T-helper 17 cell (primary cell): ENCODE measurements at places on chromosomes 4 and X.

- DNase-seq, result no peak
Observed at GRCh38 chr4:13920901-13921300, 293.4 kb upstream of the BOD1L1 start.

DNA sequence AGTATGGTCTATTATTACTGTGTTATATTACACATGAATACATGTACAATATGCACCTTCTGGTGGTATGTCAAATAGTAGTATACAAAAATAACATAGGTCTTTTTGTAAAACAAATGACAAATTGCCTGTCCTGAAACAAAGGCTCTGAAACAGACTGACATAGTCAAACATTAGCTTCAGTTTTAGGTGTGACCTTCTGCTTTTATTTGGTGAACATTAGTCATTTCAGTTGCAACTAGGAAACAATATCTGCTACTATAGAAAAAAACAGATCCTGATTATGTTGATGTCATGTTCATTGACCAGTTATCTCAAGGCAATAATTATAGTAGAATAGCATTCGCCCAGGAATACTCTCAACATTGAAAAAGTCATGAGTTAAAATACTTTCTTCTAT is 123.0 kb downstream of the CHRNA9 start:
- no peak for DNase-seq

DNA sequence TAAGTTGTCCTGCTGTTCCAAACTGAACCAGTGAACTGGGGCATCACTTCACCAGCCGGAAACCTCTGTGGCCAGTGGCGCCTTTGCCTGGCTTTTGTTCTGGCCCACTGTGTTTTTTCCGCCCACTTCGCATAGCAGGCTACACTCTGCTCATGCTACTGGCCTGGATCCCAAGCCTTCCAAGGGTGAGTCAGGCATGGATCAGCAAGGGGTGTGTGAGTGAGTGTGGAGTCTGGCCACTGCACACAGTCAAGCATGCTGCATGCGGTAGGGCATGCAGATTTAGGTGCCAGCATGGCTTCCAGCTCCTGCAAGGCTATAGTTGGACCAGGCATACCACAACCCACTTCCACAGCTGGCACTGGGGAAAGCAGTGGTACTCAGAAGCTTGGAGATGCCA is 1967.9 kb downstream of the C4orf33 start:
- no peak for DNase-seq

- no peak for DNase-seq
Observed at GRCh38 chr4:94944726-94945125, 187.0 kb downstream of the BMPR1B start.

DNA sequence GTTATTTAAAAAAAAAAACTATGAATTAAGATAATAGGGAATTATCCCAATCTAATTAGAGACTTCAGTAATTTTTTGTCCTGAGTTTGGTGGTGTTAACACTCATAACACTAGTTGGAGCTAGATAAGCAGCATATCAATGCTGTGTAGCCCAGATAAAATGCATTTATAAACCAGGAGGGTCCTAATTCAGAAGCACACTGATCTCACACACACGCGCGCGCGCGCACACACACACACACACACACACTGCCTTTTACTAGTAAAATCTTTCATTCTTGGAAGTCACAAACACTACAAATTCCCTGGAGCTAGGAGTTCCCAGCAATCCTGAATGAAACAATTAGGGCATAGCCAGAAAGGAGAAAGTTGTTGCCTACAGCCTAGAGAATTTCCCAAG is 3.2 kb downstream of the UNC5C start:
- DNase-seq, result no peak

DNA sequence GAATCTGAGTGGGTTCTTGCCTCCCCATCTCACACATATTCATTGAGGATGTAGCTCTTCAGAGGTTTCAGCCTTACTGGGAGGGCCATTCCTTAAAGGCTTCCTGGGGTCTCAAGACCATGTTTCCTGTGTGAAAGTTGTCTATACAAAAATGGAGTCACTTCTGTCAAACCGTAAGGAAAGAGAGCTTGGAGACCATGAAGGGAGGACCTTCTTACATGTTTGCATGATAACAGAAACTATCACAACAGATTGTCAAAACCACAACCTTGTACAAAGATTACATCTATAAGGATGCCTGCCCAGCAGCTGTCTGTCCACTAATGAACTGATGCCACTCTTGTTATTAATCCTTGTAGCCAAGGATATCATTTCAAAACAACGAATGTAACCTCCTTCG is 139.3 kb downstream of the PDE5A start:
- DNase-seq, result no peak

GRCh38 chr4:83258461-83258860 is 26.1 kb downstream of the COQ2 start:
- DNase-seq, result no peak

DNA sequence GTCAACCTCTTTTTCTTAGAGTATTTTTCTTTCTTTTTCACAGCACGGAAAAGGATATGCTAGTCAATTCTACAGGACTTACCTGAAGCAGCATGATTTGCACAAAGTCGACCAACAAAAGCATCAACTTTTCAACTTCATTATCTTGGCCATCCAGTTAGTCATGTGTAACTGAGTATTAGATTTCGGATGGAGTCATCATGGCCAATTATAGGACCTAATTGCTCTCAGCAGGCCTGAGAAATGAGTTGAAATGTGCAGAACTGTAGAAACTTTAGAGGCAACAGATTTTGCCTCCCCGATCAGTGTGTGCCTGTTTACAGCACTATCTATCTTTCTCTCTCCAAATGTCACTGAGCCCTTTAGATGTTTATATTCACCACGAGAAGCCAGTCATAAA is 41.0 kb downstream of the PCDH10 start:
- no peak for DNase-seq

DNA sequence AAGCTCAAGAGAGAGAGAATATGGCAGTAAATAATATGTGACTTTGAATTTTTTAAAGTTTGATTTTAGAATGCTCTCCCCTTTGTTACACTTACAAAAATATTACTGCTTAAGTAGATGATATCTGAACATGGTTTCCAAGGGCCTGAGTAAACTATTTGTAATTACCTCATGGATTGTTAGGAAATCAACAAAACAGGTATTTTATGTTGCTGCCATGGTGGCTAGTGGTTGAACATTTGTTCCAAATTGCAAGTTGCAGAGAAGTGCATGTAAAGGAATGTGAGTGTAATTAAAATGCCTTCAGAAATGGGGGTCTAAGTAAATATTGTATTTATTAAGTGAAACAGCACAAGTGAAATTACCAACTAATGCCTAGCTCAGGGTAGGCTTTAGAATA is 27.6 kb downstream of the SEPTIN11 start:
- DNase-seq, result no peak

DNA sequence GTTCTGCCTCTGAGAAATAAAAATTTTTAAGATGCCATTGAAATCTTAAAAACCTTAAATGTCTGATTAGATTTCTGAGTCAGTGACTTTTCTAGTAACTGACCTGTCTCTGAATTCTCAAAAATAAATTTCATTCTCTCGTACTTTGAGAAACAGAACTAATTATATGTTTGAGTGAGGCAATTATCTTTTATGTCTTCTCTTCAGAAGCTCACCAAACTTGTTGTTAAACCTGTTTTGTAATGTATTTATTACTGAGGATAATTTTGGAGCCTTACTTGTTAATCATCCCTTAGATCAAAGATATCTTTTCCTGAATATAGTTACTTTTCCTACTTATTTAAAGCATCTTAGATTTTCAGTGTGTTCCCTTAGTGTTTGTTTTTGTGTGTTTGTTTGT is 64.5 kb upstream of the MMAA start:
- no peak for DNase-seq

DNA sequence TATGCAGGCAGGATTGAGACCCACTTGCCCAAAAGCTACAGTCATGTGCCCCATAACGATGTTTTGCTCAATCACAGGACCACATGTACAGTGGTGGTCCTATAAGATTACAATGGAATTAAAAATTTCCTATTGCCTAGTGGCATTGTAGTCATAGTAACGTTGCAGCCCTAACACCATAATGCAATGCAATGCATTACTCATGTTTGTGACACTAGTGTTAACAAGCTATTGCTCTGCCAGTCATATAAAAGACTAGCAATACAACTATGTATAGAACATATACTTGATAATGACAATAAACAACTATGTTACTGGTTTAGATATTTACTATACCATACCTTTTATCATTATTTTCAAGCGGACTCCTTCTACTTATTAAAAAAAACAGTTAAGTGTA is 50.6 kb downstream of the VGLL1 start:
- DNase-seq, result no peak

DNA sequence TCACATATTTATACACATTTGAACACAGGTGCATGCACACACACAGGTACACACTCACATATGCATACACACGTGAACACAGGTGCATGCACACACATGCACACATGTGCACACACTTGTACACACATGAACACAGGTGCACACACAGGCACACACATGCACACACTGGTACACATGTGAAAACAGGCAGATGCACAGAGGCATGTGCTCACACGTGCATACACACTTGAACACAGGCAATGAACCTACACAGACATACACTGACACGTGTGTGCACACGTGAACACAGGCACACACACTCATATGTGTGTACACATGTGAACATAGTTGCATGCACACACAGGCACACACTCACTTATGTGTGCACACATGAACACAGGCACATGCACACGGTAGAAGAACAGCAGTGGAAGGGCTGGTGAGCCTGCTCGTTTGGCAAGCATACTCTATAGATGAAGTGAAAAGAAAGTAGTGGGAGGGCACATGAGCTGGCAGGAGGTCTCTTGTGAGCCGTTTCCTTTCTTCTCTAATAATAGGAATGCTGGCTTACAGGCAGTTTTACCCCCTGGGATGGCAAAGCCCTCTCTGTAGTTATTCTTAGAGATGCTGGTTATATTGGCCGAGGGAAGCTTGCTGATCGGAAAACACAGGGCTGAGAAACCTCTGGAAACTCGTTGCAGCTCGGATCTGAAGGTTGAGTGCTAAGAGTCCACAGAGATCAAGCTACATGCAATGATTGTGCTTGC is 279.6 kb upstream of the CLNK start:
- DNase-seq, result no peak

- DNase-seq, result no peak
Observed at GRCh38 chr4:42149004-42149403, 3.5 kb downstream of the BEND4 start.

DNA sequence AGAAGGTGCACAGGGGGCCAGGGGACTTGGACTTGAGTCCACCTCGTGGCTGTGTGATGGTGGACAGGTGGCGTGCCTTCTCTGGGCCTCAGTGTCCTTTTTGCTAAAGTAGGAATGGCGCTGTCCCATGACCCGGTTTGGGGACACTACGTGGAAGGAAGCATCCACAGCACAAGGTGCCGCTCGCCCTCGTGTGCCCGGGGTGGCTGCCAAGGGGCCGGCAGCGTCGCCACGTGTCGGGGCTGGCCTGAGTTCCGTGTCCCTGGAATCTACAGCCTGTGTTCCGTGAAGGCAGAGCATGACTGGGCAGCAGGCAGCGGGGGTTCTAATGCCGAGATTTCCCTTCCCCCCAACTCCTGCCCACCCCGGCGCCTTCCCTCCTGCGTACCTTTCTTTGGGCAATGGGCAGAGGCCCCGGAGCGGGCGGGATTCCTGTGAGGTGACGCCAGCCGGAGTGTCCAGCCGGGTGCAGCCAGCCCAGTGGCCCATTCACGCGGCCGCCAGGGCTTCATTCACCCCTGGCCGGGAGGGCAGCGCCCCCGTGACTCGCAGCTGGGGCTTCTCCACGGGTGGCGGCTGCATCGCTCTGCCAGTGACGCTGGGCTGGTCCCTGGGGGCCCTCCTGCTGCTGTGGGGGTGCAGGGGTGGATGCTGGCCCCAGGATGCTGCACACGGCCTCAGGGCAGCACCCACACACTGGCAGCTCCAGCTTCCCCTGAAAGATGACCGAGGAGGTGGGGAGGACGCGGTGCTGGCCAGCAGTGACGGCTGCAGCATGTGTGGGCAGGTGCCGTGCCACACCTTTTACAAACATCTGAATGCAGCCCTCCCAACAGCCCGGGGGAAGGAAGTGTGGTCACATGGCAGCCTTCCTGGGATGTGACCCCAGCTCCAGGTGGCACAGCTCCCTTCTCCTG is 21.2 kb downstream of the DOK7 start:
- DNase-seq, result no peak

DNA sequence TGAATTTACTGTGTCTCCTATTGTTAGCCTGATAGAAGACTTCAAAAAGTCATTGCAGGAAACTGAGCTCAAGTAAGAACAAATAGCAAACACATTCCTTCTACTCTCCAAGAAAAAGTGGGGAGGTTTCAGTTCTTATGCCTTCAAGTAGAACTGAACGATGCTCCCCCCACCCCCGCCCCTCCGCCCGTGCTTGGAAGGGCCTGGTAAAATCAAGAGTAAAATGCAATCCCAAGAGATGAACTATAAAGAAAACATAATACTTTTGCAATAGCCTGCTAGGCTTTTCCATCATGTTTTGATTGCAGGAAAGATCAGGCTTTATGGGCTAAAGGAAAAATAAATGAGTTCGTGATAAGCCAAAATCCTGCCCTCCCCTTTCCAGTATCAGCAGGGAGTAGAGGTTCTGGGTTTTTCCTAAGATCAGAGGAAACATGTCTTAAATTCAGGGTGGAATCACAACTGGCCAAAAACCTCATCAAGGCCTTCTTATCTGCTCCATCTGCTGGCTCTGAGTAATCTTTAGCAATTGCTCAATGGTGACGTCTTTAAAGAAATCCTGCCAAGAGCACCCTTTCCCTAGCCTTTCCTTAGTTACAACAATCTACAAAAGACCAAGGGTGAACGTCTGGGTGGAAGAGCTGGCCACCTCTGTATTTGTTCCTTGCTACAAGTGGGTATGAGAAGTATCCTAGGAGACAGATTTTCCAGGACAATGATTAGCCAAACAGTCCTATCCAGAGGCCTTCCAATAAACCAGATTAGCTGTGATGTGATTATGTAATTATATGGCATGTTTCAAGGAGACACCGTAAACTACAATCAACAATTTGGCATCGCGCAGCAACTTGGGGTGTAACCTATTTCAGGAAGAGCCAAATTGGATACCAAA is 66.3 kb upstream of the FAM9C start:
- DNase-seq, result no peak

GRCh38 chrX:152904151-152905080 is 6.5 kb downstream of the ZNF185 start:
- no peak for DNase-seq

GRCh38 chr4:36399762-36400353 is 118.4 kb downstream of the DTHD1 start:
- no peak for DNase-seq

DNA sequence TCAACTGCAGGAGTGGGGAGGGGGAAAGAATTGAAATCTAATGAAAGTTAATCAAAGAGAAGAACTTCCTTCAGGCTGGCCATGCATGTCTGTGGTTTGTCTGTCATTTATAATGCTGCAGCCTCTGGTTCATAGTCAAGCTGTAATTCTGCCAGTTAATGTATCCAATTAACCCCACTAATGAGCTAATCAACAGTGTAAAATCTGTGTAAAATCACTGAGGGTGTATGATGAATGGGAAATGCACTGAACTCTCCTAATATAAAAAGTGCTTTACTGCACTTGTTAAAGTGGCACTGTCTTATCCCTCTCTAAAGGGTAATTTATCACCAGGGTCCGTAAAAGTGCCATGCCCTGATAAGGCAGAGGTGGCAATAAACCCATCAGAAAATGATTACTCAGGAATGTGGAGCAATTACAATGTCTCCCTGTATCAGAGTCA is 798.1 kb downstream of the PDHA2 start:
- no peak for DNase-seq
